ENCODE measurements at places on chromosomes 6 and 20.

DNA sequence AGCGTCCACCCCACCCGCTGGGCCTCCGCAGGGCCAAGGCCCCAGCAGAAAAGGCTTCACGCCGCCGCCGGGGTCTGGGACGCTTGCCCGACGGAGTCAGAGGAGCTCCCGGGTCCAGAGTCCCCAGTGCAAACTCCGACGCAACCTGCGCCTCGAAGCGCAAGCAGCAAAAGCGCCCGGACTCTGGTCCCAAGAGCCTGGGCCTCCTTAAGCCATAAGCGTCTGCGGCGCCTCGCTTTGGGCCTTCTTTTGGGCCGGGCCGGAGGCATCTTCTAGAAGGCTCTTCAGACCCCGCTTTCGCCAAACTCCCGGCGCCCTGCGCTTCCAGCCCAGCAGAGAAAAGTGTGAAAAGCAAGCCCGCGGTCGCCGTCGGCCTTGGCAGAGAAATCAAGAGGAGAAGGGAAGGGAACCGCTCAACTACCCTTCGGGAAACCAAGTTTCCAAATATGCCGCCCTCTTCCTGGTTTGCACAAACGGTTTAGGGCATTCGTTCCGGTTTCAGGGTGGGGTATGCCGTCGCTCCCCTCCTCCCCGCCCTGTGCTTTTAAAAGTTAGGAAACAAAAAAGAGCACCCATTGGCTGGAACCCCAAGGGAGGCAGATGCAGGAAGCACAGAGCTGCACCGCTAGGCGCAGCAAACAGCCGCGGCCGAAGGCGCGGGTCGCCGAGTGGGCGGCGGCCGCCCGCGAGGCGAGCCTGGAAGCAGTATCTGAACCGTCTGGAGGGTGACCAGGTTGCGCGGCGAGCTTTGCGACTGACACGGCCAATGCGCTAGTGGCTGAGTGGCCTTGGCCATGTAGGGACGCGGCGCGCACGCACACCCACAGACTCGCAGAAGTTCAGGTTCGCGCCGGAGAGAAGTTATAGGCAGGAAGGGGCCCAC, 1.2 kb downstream of the TBX18 start:
- no peak for DNase-seq

DNA sequence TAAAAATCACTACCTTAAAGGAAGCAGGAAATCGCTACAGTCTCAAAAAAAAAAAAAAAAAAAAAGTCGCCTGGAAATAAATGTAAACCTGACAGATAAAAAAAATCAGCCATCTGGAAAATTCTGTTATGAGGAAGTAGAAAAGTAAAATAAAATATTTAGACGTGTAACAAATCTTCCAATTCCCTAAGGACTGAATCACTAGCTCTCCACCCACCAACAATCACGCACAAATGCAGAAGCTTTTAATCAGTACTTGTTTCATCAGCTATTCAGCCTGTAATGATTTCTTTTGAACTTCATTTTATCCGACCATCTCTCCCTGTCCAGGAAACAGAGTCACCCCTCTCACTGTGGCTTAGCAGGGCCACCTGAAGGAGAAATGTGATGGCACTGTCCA, 59.0 kb downstream of the SLC23A2 start:
- DNase-seq: no peak

GRCh38 chr20:6665621-6666355, 101.7 kb upstream of the BMP2 start:
- DNase-seq: no peak

- no peak for DNase-seq
Measured at GRCh38 chr6:164109770-164110140, 695.2 kb downstream of the QKI start.

DNA sequence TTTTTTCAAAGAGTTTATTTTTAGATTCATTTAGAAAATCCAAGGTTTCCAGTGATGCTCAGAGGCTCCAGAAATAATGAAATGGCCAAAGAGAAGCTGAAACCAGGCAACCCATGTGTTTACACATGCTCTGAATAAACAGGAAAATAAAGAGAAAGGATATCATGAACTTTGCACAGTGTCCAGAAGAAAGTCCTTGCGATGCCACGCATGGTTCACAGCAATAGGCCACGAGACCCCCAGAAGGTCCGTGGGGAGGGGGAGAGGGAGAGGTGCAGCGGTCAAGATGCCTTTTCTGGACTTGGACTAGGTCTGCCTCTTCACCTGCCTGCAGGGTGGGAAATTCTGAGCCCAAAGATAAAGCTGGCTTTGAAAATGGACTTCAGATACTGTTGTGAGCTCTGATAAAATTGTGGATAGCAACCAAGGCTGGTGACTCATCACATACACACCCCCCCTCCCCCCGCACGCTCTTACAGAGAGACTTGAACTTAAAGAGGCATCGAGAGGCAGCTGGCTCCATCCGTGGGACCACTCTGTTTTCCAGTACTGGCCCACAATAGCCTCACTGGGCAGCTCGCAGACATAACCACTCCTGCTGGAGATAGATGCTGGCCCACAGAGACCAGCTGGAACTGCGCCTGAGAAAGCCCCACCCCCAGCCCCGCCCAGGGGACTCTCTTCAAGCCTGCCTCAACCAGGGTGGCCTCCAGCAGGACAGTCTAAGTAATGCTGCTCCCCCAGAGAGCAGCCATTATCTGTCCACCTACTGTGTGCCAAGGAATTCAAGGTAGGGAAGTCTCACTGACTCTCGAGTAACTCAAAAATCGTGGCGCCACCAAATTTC, 21.2 kb upstream of the NFATC2 start:
- peak; percentile 33 for DNase-seq

- DNase-seq: no peak
Measured at GRCh38 chr6:3913077-3913957, 64.1 kb downstream of the FAM50B start.

- DNase-seq: no peak
Measured at GRCh38 chr6:13331516-13332348, 3.4 kb upstream of the TBC1D7 start.

DNA sequence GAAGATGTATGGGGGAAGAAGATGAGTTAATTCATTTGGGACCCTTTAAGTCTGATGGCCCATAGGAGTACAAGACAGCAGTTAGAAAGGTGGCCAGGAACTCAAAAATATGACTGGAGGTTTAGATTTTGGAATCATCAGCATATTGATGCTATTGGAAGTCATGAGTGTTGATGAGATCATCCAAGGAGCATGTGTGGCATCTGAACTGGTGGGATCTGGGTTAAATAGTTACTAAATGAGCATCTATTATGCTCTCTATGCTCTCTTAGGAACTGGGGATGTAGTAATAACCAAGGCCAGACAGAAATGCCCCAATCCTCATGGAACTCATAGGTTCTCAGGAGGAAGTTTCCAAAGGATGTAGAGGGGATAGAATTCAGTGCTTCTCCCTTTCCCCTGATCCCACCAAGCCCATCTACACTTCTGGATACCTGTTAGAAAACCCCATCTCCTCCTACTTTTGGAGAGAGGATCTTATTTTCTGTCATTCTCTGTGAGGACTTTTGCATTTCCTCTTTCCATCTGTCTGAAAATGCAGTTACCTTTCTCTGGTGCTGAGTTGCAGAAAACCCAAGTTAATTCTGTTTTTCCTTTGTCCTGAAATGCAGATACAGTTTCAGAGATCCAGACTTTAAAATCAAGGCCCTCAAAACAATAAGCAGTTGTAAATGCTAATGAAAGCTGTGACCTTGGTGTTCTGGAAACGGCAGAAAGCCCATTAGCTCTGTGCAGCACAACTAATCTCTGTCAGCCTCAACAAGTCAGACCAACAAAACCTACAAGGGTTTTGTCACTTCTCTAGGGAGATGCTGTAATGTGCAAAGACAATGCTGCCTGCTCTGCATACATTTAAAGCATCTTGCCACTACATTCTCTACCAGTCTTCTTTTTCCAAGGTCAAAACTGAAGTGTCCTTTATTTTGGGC, 65.8 kb downstream of the TBC1D7 start:
- no peak for DNase-seq

- DNase-seq: no peak
Measured at GRCh38 chr6:37777272-37777834, 42.2 kb upstream of the ZFAND3 start.

GRCh38 chr6:1598886-1599285, 10.8 kb upstream of the FOXC1 start:
- DNase-seq: no peak

DNA sequence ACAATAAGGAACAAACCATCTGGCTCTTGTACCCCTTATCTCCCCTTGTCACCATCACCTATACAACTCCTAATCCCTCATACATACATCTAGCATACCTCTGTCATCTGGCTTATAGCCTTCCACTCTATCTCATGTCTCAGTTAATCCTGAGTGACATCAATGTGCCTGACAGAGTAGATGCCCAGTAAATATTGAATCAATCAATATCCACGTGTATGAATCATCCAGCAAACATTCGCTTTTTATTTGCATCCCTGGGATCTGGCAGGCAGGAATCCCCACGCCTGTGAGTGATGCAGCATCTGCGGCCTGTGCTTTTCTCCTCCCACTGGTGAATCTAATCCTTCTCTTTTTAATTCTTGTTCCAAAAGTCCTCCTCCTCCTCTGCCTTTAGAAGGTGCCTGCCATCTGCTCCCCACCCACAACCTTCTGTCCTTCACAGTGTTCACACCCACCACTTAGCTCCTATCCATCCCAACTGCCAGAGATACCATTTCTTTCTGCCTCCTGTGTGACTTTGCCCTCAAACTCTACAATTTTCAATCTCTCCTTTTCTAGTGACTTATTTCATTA, 37.6 kb downstream of the ZNF391 start:
- no peak for DNase-seq

DNA sequence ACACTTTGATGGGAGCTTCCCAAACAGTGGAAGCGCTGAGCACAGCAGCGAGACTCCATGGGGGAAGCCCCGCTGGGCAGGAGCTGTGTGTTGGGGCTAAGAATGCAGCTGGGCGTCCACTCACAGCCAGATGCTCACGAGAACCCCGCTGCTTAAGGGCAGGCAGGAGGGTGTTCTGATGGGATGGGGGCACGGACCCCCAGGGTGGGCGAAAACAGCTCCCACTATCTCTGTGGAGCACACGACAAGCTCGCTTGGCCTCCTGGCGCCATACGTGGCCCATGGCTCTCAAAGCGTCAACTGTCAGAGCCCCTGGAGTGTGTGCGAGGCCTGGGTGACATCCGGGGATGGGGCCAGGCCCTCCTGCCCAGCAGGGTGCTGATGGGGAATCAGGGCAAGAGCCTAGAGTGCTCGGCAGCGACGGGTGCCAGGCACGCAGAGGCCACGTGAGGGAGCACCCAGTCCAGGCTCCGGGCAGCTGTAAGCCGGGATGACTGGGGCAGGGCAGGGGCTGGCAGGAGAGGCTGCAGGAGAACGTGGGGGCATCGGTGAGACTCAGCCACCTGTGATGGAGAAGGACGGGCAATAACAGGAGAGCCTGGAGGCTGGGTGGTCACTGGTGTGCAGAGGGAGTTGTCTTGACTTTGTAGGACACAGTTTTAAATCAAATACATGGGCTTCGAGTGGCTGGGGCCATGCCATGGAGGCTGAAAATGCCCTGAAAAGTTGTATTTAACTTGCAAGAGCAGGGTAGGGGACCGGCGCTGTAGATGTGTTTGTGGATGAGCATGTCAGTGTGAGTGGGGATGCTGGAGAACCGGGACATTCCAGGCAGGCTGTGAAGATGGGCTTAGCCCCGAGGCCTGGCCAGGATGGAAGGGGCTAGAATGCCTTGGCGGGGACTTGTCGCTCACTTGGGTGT, 27.3 kb downstream of the PYGB start:
- DNase-seq: no peak

DNA sequence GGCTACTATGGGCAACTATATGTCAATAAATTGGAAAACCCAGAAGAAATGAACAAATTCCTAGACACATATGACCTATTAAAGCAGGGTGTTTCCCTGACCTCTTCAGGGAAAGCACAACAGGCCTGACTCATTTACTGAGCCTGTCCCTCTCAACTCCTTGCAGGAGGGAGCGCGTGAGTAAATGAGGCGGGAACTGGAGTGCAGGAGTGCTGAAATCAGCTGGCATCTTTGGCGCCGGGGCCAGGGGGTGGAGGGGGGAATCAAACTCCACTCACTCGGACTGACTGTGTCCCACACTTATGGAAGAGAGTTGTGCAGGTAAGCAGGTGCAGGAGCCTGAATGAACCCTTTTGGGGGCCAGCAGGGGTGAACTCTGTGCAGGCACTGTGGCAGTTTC, 671.2 kb upstream of the PTCHD4 start:
- no peak for DNase-seq

GRCh38 chr6:160035693-160036330, 66.9 kb downstream of the IGF2R start:
- DNase-seq: no peak

DNA sequence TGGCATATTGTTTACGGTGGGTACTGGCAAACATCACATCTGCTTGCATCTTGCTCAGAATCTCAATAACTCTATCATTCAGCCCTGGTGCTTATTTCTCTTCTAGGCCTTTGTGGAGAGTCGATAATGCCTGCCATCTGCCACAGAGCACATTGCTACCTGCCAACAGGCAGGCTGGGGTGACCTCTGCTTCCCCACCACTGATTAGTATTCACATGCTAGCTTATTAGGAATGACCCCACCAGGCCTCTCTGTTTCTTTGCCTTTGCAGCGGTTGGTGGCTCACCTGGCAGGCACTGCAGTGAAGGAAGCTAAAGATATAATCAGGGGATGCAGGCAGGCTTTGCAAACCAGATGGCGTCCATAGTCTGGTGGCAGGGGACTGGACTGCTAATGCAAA, 154.5 kb downstream of the MMS22L start:
- no peak for DNase-seq

- no peak for DNase-seq
Measured at GRCh38 chr20:37880726-37881591, 22.0 kb upstream of the VSTM2L start.

- no peak for DNase-seq
Measured at GRCh38 chr6:169719117-169719516, 5.2 kb downstream of the PHF10 start.

DNA sequence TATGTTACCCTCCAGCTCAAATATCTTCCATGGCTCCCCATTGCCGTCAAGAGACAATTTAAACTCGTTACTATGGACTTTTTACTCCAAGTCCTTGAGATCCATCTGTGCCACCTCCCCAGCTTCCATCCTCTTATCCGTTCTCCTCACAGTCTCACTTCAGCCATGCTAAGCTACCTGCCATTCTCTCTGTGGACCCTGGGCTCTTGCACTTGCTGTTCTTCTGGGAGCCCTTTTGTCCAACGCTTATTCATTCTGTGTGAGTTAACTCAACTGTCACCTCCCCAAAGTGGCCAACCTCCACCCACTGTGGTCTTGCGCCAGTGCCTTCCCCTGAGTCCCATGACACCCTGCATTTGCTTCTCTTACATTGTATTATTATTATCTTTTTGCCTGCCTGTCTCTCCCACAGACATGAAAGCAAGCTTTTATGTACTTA, 132.4 kb downstream of the BCAS1 start:
- DNase-seq: no peak

DNA sequence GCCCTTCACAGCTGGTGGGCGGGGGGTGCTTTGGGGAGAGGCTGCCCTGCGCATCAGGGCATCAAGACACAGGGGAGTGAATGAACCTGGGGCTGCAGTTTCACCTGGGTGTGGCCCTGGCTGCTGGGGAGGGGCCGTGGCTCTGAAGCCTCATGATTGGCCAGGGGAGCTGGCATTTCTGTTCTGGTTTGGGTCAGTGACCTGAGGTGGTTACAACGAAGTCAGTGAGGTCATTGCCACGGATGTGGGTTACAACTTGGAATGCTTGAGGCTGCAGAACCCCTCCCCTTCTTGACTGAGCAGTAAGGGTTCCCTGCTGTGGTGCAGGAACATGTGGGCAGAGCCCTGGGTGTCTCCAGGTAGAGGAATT, 3.0 kb downstream of the TCEA2 start:
- peak; percentile 48 for DNase-seq

Data from activated naive CD4-positive, alpha-beta T cell treated with Interleukin-2 at 50 U/mL for 16 hours (primary cell).